RWPE2 (cell line): ENCODE measurements at places on chromosomes 5 and 9.

GRCh38 chr5:112686675-112687074, 51.0 kb upstream of the APC start:
- no peak for DNase-seq

DNA sequence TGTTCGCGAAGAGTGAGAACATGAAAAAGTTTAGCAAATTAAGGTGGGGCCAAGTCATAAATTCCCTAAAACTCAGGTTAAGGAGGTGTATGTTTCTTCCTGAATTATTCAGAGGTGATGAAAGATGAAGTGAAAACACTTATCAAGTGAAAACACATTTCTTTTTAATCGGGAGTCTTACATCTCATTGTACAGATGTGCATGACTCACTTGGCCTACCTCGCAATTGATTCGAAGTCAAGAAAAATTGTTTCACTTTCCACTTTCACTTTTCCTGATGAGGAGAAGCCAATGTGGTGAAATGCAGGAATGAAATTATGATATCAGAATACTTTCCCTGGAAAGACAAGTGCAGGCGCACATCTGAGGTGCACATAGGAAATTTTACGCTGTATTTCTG, 78.7 kb downstream of the SLC25A46 start:
- DNase-seq: no peak

DNA sequence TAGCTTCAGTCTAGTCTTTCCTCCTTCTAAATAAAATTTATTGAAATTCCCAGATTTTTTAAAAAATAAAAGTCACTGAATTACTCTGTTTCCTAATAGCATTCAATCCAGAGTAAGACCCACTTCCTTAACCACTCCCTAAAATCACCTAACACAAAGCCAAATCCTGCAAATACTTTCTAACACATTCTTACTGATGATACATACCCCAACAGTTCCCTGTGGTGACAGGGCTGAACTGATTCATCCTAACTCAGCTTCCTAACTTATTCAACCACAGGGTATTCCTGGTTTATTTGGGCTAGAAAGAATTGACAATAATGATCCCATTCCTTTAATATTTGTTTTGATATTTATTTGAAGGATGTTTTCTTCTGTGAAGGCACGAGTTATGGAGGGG, 40.7 kb upstream of the ZNF300 start:
- no peak for DNase-seq

- DNase-seq: no peak
Measured at GRCh38 chr9:15944341-15944740, 391.5 kb downstream of the CCDC171 start.

GRCh38 chr5:150582241-150583109, 58.0 kb upstream of the SYNPO start:
- peak; percentile 60 for DNase-seq

DNA sequence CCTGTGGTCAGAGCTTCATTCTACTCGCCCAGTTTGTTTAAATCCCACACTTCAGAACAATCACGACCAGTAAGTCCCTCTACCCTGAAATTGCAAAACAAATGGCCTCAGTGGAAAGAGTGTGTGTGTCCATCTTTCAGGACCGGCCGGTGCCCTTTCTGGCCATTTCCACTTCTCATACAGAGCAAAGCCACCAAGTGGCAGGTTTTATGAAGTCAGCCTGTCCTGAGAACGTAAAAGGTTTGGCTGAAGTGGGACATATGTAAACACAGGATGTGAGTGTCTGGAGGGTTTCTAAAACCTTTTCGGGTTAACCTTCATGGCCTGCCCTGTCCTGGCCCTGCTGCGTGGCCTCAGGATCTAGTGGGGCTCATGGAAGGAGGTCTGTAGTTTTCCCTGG, 24.7 kb downstream of the NXNL2 start:
- DNase-seq: no peak

GRCh38 chr9:86876621-86877196, 70.6 kb downstream of the GAS1 start:
- no peak for DNase-seq

- DNase-seq: no peak
Measured at GRCh38 chr5:93591323-93591945, 8.4 kb downstream of the NR2F1 start.

DNA sequence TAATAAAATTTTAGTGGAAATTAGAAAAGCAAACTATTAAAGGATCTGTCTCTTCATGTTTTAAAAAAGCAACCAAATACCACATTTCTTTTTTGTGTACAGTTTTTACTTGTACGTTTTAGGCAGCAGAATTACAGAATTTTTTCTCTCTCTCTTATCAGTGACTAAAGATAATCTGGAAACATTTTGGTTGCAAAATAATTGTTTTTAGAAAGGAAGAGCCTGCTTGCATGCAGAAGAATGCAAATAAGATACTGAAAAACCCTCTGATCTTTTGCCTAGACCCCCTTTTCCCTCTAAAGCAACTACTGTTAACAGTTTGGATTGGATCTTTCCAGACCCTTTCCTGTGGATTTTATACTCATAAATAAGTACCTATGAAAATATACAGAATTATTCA, 75.9 kb upstream of the SGCD start:
- no peak for DNase-seq

- DNase-seq: no peak
Measured at GRCh38 chr5:120134944-120135343, 329.2 kb upstream of the PRR16 start.

DNA sequence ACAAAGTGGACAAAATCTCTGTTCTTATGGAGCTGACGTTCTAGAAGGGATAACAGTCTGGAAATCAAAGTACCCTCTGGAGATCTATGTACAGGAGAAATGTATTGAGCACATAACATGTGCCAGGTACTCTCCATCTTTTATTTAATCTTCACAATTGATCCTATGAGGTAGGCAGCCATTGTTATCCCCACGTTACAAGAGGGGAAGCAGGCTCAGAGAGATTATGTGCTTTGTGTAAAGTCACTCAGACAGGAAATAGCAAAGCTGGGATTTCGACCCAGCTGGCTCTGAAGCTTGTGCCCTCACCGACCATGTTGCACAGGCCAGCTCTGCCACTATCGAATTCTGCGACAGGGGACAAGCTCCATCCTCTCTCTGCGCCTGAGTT, 21.5 kb downstream of the PDGFRB start:
- no peak for DNase-seq

DNA sequence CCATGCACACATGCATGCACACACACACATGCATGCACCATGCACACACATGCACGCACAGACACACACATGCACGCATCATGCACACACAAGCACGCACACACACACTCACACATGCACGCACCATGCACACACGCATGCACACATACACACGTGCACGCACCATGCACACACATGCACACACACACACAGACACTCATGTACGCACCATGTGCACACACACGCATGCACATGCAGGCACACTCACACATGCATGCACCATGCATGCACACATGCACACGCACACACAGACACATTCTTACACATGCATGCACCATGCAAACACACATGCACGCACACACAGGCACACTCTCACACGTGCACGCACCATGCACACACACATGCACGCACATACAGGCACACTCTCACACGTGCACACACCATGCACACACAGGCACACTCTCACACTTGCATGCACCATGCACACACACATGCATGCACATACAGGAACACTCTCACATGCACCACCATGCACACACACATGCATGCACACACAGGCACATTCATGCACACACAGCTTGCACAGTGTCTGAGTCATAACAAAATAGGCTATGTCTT, 117.5 kb downstream of the TENT4A start:
- DNase-seq: no peak

- DNase-seq: no peak
Measured at GRCh38 chr5:163773226-163773625, 267.8 kb downstream of the MAT2B start.

- no peak for DNase-seq
Measured at GRCh38 chr5:163535290-163535689, 29.9 kb downstream of the MAT2B start.

- no peak for DNase-seq
Measured at GRCh38 chr9:84939774-84940173, 270.2 kb downstream of the NTRK2 start.

GRCh38 chr5:43601454-43602260, 1.3 kb upstream of the NNT start:
- no peak for DNase-seq

DNA sequence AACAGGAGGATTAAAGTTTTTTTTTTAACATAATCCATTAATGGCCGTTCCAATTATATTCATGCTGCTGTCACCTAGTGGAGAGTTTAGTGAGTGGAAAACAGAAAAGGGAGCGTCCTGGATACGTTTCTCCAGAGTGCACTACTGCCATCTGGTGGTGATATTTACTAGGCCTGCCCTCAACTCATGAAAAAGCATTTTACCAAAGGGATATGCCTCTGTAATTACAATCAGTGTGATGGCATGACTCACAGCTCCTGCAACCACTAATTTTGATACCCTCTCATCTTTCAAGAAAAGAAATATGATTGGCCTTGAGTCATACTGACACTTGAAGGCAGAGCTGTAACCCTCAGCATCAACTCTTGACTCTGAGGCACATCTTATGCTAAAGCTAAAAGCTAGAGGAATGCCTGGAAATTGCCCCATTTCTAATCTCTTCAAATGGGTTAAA, 20.1 kb downstream of the MINAR2 start:
- no peak for DNase-seq

DNA sequence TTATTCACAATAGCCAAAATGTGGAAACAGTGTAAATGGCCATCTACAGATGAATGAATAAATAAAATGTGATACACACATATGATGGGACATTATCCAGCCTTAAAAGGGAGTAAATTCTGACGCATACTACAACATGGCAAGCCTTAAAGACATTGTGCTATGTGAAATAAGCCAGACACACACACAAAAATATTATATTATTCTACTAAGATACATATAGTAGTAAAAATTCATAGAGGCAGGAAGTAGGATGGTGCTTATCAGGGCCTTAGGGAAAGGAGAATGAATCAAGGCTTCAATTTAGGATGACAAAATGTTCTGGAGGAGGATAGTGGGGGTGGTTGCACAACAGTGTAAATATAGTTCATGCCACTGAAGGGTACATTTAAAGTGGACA, 346.7 kb upstream of the SMARCA2 start:
- DNase-seq: no peak

DNA sequence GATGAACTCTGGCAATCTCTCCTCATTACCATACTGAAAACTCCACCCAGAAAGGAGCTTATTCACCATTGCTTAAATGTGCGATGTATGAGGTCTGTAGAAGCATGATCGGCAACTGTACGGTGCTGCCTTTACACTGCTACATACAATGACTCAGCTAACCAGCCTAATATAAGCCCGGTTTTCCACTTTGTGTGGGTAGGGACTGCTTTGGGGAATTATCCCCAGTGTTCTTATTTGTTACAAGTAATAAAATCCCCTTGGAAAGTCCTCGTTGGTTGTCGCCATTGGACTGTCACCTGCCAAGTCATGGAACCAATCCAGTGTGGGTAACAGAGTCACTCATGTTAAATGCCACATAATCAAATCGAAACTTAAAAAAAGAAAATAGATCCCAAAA, 23.5 kb upstream of the TENT2 start:
- no peak for DNase-seq

- DNase-seq: peak; percentile 78
Measured at GRCh38 chr5:166909040-166909439, 1382.4 kb upstream of the WWC1 start.

- DNase-seq: no peak
Measured at GRCh38 chr9:20353931-20354652, 268.2 kb downstream of the MLLT3 start.

DNA sequence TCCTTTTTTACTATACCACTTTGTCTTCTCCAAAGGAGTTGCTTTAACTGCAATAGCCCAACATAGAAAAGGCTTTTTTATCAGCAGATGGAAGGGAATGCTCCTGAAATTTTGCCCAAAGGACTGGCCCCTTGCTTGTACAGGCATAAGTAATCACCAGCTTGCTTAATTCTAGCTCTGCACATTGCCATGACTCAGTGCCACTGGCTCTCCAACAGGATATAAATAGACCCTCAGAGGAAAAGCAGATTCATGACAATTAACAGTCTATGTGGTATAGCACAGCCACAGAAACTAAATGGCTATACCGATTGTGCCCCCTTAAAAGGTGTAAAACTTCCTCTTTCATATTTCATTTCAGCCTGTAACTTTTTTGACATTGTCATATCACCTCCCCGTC, 227.0 kb downstream of the ZNF608 start:
- DNase-seq: no peak

DNA sequence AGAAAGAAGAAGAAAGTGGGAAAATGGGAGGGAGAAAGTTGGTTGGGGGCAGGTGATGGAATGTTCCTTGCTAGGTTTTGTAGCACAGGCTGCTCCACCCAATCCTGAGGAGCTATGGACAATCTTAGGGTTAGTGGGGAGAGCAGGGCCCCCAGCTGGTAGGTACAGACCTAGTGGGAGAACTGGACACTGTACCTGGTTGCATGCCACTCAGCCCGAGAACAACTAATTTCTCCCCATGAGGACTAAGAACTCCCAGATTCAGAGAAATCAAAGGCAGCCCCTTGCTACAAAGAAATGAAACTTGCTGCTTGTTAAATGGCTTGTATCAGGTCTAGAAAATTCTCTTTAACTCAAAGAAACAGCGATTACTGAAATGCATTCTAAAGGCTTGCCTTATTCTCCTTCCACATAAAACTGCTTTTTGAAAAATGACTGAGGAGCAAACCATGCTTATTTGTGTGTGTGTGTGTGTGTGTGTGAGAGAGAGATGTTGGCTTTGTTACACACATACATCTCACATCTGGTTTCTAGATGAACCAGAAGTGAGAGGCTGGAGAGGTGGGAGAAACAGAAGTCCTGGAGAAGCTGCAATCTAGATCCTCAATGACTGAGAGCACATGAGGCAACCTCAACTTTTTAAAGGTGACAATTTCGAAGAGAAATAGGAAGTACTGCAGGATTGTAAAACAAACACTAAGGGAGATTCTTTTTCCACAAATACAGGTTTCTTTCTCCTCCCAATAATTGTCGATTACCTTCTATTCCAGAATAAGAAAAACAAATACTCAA, 28.9 kb downstream of the FYB1 start:
- DNase-seq: no peak

DNA sequence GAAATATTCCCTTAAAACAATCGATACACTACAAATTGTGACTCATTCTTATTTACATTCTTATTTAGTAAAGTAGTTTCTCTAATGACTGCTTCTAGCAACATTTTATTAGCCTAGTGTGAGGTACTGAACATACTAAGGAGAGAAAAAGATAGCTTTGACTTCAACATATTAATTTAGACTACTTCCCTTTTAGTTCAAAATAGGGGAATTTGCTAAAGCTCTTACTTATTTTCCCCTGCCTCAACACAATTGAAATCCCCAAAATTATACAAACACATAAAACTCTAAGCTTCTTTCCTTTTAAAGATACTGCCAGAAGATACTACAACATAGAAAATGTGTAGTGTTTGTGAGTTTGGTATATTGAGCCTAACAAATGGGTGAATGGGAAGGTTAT, 55.2 kb downstream of the ANXA1 start:
- no peak for DNase-seq
